ENCODE measurements at places on chromosomes 6 and 20.

GRCh38 chr20:19812056-19812455 is 54.0 kb downstream of the RIN2 start:
- DNase-seq, result no peak

GRCh38 chr6:145895802-145896201 is 68.4 kb downstream of the SHPRH start:
- no peak for DNase-seq

- no peak for DNase-seq
Measured at GRCh38 chr20:41358717-41359116, 7.9 kb downstream of the EMILIN3 start.

DNA sequence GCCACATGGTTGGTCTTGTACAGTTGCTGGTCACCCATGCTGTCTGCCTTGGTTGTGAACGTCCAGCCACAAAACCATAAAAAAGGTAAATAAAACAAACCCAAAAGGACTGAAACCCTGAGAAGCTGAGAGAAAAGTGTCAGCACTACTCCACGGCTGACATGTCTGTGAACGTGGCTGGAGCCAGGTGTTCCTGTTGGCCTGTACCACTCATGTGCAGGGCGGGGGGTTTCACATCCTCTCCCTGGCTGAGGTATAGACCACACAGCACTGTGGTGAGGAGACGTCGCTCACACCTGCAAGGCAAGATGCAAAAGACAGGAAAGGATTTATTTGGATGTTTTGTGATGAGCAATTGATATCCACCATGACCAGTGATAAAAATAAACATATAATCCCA is 51.9 kb upstream of the MRPS10 start:
- no peak for DNase-seq

DNA sequence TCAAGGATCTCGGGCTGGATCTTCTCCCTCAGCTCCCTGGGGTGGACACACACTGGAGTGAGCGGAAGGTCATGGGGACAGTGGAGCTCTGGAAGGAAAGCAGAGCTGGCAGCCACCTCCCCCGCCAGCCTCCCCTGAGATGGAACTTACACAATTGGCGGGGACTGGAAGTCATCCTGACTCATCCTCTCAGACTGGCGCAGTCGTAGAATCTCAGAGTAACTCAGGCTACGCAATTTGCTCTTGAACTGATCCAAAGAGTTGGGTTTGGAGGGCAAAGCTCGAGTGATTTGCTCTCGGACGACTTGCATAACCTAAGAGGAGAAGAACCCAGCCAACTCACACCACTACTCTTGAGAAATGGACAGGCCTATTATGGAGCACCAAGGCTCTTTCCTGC is 34.8 kb downstream of the ELMO2 start:
- no peak for DNase-seq

DNA sequence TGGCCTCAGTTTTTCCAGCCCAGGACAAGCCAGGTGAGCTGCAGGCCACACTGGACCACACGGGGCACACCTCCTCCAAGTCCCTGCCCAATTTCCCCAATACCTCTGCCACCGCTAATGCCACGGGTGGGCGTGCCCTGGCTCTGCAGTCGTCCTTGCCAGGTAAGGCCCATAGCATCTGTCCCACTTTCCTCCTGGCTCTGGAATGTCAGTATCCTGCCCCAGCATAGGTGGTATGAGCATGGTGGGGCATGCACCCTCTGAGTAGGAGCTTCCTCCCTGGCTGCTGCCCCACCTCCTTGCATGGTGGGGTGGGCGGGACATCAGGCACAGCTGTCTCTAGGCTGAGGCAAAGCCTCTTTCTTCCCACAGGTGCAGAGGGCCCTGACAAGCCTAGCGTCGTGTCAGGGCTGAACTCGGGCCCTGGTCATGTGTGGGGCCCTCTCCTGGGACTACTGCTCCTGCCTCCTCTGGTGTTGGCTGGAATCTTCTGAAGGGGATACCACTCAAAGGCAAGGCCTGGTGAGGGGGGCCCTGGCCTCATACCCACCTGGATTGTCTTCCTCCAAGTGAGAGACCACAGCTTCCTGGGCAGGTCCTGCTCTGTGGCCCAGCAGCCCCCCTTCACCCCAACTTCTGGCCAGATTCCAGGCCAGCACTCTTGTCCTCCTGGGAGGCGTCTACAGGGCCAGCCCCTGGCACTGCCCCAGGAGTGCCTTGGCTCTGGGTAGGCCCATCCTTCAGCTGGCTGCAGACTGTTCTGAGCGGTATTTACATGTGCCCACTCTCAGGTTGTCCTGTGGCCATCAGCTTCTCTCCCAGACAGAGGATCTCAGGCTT is 9.1 kb downstream of the PI16 start:
- no peak for DNase-seq

GRCh38 chr6:128412680-128413079 is 107.7 kb downstream of the PTPRK start:
- DNase-seq, result no peak

GRCh38 chr20:40922865-40923264 is 105.8 kb upstream of the TOP1 start:
- no peak for DNase-seq

- DNase-seq, result no peak
Measured at GRCh38 chr20:61480158-61480825, 228.2 kb downstream of the CDH4 start.

DNA sequence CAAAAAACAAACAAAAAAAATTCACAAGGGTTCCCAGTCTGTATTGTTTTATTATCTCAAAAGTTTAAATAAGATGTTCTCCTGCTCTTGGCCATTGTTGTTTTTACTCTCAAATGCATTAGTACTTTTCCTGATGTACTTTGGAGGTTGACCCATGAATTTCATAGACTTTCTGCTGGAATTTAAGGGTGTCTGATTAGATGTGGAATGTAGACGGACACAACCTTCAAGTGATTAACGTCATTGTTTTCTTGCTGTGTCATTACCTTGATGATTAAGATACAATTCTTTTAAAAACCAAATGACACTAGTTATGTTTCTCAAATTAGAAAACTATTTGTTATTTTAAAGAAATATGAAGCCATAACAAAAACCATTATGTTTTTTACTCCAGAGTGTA is 421.4 kb upstream of the RUNX2 start:
- no peak for DNase-seq

DNA sequence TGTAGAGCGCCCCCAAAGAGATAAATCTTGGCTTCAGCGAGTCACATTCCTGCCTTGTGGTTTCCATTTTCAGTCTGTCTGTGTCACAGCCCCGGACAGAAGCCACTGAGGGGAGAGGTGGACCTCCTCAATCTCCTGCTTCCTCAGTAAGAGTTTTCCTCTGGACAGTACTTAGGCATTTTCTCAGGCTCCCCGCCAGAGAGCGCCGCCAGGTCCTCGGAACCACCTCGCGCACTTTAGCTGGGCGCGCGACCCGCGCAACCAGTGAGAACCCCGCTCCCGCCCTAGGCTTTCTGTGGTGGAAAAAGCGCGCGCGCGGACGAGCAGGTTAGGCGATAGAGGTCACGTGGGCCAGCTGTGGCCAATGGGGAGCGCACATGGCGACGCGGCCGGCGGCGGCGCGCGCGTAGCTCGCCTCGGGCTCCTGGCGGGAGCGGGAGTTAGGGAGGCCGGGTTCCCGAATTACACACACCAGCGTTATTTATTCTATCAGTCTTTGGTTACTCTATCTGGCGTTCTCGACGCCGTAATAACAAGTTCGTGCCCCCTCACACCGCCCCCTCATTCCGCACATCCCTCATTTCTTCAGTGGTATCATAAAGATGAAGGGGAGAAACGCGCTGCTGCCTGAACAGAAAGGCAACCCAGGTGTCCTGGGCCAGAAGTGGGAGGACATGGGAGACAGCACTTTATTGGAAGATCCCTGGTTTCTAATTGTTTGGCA is 19.4 kb downstream of the PXT1 start:
- DNase-seq, result peak; percentile 95

GRCh38 chr6:168247443-168248147 is 72.0 kb downstream of the DACT2 start:
- no peak for DNase-seq

DNA sequence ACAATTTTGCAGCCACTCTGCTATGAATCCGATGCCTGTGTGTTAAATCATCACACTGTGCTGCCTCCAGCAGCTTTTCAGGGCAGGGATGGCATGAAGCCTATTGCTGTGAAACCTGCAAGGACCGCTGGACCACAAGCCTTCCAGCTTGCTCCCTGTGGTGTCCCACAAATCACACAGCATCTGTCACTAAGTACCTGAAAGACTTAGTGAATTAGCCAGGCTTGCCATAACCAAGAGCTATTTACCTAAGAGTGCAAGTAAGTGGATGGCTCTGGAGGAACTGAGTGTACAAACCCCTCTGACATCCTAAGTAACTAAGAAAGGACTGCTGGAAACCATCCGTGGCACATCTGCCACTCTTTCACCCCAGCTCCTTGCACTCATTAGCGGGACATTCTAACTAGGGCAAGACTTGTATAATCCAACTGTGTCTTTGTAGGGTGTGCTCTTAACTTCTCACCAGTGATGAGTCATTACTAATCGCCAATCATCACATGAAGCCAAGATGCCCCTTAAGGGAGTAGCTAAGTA is 34.7 kb downstream of the FOXQ1 start:
- no peak for DNase-seq

- no peak for DNase-seq
Measured at GRCh38 chr6:119241111-119241465, 108.5 kb downstream of the MAN1A1 start.

GRCh38 chr20:32333988-32334885 is 23.9 kb upstream of the ASXL1 start:
- peak; percentile 43 for DNase-seq

DNA sequence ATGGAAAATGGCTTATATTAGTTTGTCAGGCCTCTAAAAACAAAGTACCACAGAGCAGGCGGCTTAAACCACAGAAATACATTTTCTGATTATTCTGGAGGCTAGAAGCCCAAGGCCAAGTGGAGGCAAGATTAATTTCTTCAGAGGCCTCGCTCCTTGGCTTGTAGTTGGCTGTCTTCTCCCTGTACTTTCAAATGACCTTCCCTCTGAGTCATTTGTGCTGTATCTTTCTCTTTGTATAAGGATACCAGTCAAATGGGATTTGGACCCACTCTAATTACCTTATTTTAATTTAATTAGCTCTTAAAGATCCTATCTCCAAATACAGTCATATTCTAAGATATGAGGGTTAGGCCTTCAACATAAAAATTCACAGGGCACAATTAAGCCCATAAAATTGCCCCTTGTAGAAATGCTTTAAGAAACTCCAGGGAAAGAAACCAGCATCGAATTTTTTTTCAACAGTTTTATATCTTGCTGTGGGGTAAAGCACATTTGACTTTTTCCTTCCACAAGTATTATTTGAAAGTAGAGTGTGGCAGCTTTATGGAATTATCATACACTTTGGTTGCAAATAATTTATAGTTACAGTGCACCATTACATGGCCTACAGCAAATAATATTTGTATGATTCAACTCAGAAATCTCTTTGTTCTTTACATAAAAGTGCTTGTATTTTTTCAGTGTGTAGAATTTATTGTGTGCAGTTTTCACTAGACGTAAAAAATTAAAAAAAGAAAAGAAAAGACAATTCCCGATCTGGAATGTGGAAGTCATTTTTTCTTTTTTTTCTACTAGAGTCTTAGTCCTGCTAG is 706.1 kb downstream of the KIF16B start:
- DNase-seq, result no peak

DNA sequence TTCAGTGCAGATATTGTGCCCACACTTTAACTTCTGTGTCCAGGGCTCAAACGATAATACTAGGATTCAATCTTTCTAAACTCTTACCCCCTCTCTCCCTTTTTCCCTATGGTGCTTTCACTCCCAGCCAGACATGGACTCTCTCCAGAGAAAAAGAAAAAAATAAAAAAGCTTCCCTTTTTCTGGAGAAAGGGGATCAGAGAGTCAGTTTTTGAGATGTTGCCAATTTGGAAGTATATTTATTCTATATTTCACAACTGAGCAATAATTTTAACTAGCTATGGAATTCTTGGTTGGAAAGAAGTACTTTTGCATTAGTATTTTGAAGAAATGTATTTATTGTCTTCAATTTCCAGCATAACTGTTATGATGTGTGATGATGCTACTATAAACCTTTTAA is 72.2 kb upstream of the ZFP64 start:
- DNase-seq, result no peak

- DNase-seq, result peak; percentile 45
Measured at GRCh38 chr6:153023977-153024708, 21.6 kb upstream of the MTRF1L start.

- DNase-seq, result no peak
Measured at GRCh38 chr6:72616406-72617015, 5.4 kb upstream of the KCNQ5 start.

- no peak for DNase-seq
Measured at GRCh38 chr6:118656847-118657451, 5.6 kb upstream of the CEP85L start.

GRCh38 chr20:25548613-25549086 is 36.7 kb downstream of the NINL start:
- DNase-seq, result no peak

DNA sequence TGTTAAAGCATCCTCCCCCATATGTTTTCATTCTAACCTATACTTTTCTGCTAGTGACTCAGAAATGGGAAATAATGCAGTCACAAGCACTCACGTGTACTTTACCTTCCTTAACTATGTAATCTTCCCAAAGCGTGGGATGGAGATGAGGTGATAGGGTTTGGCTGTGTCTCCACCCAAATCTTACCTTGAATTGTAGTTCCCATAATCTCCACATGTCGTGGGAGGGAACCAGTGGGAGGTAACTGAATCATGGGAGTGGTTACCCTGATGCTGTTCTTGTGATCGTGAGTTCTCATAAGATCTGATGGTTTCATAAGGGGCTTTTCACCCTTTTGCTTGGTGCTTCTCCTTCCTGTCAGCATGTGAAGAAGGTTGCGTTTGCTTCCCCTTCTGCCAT is 35.4 kb downstream of the AGPAT4 start:
- no peak for DNase-seq

DNA sequence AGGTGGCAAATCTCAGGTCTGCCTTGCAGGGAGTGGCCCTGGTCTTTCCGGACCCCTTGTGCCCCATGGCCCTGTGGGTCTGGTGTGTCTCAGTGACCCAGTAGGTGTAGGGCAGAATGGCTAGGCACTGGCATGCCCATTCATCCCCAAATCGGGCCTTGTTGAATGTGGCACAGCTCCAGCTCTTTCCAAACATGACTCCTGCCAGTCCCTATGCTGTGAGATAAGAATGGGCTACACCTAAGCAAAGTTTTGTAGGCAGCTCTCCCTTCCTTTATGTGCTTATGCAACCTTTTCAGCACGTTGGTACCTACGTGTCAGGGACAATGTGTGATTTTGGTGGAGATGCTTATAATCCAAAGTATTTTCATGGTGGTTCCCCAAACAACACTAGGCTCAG is 33.9 kb downstream of the FOXO3 start:
- no peak for DNase-seq

DNA sequence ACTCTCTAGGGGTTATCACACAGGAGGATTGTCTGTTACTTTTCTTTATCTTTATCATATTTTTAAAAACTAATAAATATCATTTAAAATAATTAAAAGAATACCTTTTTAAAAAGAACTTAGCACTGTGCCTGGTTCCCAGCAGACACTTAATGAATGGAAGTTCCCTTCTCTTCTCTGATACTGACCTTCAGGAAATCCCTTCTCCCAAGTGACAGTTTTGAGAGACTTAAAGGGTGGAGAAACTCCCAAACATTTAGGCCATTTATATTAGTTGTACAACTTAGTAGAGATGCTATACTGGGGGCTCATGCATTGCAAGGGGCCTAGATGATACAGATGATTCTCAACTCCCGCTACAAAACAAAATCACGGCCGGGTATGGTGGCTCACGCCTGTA is 18.5 kb downstream of the MAP1LC3A start:
- DNase-seq, result no peak

GRCh38 chr6:17665132-17665531 is 41.6 kb downstream of the NUP153 start:
- DNase-seq, result no peak

Data from stimulated activated CD4-positive, alpha-beta T cell treated with anti-CD3 and anti-CD28 coated beads, Interleukin-12 subunit alpha, Interleukin-12 subunit beta, amount 100 ng/mL, for 48 hours (primary cell).